ENCODE measurements at places on chromosomes 12 and 14. TPM values are rescaled to one million over a fixed set of nuclear protein-coding genes. Genes with fewer than 3 reads are reported as not detected.

CD163 gene
- not detected for polyA plus RNA-seq

LRTM2 gene
- polyA plus RNA-seq, result not detected

PMCH gene
- not detected for polyA plus RNA-seq

GRCh38 chr12:98379106-98379505 is 136.3 kb upstream of the TMPO start:
- DNase-seq, result no peak

GRCh38 chr12:25866586-25867378 is 91.7 kb upstream of the RASSF8 start:
- no peak for DNase-seq

GRCh38 chr14:75702616-75703261 is 41.7 kb downstream of the TTLL5 start:
- no peak for DNase-seq

GRCh38 chr14:98181768-98182167 is 1090.2 kb downstream of the BCL11B start:
- DNase-seq, result no peak

- no peak for DNase-seq
Observed at GRCh38 chr12:75844985-75845384, 186.6 kb downstream of the PHLDA1 start.

DNA sequence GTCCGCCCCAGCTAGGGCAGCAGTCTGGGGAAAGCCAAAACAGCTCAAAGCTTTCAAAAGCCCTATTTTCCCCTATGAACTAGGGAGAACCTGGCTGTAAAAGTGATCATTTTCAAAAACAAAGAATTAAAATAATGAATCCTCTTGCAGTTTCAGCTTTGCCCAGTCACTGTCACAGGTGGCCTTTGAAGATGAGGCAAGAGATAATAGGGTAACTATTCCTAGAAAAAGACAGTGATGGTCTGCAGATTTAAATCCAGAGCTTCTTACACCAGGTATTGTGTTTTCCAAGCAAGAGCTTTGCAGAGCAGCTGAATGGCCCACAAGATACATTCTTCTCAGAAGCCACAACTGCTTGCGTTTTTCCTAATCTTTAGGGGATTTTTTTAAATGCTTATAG is 80.2 kb upstream of the NUDT4 start:
- no peak for DNase-seq
